ENCODE measurements at places on chromosomes 5 and 9.
A peak's percentile ranks its signal among the peaks of the same experiment; 100 is the strongest.

DNA sequence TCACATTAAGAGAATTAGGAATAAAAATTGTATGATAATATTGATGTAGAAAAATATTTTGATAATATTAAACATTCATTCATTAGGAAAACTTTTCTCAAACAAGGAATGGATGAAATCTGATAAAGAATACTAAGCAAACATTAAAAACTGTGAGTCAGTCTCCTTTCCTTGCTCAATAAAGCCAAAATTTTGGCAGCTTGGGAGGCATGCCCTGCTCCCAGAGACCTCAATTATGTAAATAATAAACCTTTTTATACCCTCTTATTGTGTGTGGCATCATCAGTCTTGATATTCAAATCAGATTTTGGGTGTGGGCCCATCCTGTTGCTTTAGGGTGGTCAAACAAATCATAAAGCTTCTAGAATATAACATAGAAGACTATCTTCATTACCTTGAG, 36.6 kb upstream of the CCL21 start:
- no peak for DNase-seq

GRCh38 chr9:19464764-19465585, 56.2 kb downstream of the ACER2 start:
- peak; percentile 74 for DNase-seq

DNA sequence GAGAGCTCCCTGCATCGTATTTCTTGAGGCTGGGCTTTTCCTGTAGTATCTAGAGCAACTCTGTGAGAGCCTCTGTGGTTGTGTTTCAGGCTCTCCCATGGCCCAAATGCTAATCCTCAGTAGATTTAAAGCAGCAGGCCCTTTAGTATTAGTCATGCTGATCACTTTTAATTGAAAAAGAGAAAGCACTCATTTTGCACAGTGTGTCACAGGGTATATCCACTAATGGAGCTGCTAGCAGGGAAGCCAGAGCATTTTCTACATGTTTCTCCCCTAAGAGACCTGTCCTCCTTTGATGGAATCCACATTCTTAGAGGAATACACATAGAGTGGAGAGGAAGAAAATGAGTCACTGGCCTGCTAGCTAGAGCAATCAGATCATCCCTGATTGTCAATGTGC, 348.5 kb downstream of the TMEM232 start:
- no peak for DNase-seq

DNA sequence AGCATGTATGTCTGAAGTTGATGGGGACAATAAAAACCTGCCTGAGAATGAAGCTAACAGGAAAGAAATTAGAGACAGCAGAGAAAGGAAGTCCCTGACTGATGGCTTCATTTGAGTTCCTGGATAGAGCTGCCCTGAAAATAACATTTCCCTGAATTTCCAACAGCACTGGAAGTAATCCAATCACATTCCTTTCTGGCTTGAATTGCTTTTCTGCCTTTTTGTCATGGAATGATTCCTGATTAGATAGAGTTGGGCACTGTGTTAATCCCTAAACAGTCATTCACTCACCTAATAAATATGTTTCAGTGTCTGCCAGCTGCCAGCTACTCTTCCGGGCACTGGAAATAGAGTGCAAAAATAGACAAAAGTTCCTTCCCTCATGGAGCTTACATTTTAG, 30.0 kb upstream of the SH3RF2 start:
- DNase-seq, result no peak

GRCh38 chr5:126595486-126596083, 566 bp upstream of the ALDH7A1 start:
- DNase-seq, result no peak

DNA sequence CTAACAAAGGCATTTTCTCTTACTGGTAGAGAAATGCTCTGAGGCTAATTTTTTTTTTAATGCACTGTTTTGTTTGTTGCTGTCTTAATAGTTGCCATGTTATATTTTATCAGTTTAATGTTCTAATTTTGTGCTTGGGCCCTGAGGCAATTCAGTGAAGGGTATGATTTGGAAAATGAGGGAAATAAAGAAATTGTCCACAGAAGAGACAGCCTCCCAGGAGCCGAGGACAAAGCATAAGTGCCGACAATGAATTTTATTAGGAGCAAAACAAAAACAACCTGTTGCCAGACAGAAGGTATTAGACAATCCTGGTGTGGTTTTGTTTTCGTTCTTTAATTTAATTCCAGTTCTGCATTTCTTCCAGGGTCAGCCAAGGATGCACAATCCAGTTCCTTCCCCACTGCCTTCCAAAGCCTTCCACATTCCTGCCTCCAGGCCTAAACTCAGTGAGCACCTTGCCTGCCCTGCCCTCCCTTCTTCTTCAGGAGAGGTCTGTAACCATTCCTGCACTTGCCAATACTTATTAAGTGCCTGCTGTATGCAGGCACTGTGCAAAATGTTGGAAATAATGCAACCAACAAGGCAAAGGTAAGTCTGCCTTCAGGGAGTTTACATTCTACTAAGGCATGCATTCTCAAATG, 4.3 kb upstream of the TCOF1 start:
- no peak for DNase-seq

- no peak for DNase-seq
Observed at GRCh38 chr9:94511134-94511954, 43.5 kb upstream of the PCAT7 start.

DNA sequence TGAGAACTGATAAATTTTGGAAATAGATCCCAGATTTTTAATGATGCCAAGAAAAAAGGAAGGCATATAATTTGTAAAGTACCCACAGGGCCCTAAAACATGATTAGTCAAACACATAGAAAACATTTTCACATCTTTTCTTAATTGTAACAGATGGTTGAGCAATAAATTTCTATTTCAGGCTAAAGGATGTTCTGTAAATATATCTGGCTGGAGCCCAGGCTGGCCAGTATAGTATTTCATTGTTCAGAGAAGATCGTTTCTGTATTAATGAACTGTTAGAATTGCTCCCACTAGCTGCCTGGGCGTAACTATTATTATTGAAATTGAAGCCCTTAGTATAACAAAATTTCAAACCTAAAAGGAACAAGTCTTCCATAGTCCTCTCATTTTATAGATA, 105.3 kb upstream of the SMC2 start:
- DNase-seq, result no peak

- DNase-seq, result no peak
Observed at GRCh38 chr5:126909856-126910255, 120.5 kb downstream of the MARCHF3 start.

GRCh38 chr5:139711906-139712224, 63.7 kb downstream of the CXXC5 start:
- DNase-seq, result no peak

DNA sequence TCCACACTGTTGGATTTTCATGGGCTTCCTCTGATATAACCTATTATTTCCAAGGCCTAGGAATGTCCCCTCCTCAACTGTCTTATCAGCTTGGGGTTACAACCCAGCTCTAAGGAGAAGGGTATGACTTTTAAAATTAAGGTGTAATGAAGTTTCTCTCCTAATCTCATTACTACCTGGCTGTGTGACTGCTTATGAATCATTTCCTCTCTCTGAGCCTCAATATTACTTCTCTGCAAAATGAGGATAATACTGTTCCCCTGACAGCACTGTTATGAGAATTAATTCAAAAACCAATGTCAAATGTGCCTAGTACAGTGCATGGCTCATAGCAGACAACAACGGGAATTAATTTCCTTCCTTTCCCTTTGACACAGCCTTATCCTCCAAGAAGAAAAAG, 118.9 kb downstream of the NR6A1 start:
- no peak for DNase-seq

DNA sequence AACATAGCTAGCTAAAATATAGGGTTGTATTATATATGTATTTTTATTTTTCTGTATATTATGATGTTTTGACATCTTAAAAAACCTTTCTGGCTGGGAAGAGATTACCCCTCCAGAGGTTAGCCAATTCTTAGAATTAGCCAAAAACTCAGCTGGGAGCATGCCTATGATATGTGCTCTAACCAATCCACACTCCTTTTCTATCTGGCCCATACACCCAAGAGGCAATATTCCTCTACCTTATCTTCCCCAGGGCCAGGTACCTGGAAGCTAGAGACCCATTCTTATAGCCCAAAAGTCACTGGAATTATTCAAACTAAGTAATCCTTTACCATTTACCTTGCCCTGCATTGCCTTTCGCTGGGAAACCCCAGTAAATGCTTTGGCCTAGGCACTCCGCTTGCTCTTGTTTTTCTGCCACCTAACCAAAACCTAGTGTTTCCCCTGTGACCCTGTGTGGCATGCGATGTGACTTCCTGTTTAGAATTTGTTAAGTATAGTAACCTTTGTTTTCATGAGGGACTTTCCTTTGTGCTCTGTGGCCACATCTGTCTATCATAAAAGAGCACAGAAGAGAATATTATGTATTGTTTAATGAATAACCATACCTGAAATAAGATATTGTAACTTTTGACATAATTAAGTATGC, 37.4 kb downstream of the CSNK1G3 start:
- DNase-seq, result no peak

- no peak for DNase-seq
Observed at GRCh38 chr5:168357876-168358275, 66.4 kb downstream of the WWC1 start.

GRCh38 chr5:150399524-150400211, 13.0 kb downstream of the CD74 start:
- no peak for DNase-seq

DNA sequence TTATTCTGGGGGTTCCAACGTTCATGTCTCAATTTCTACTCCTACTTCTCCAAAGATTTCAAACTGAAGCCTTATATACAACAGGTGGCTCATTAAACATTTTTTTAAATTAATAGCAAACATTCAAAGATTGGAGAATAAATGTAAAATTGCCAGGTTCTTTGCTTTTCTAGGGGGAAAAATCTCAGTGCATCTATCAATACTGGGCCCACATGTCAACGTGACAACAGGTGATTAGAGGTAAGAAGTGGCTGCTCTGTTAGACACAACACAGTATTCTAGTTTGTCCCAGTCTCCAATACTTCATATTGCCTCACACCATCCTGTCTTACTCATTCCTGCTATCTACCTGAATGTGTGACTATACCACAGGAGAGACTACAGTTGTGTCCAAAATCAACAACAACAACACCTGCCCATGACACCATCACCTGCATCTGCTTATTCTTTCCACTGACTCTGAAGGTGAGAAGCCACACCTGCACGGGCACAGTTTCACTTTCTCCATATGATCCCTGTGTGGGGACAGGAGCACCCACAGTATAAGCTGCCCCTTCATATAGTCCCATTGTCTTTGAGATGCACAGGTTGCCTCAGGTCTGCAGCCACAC, 110.2 kb downstream of the LHFPL2 start:
- DNase-seq, result no peak

GRCh38 chr5:71586052-71586940, 844 bp upstream of the MCCC2 start:
- no peak for DNase-seq
